ENCODE measurements at places on chromosomes 4 and X.

DNA sequence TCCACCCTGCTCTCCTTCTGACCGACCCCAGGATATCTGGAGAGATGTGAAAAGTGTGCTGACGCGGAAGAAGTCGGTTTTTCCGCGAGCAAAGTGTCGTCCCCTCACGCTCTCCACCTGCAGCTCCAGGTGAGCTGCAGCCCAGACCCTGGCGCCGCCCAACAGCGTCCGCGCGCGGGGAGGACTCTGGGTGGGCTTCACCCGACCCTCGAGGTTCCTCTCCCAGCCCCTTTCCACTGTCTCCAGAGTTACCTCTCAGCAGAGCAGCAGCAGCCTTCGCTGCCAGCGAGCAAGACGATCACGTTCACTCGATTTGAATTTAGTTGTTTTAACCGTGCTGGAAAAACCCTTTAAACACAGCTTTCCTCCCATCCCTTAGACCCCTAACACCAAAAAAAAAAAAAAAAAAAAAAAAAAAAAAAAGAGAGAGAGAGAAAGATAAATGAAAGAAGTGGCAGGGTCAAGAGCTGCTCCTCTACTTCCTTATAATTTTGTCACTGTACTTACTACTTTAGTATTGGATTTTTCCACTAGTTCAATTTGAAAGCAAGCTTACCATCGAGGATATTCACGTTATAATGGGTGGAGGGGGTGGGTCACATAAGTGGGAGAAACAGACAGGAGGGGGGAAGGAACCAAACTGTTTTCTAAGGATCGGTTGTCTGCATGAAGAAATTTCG lies 758 bp upstream of the NR3C2 start:
- no peak for DNase-seq

GRCh38 chrX:45001048-45001447 lies 128.1 kb downstream of the KDM6A start:
- DNase-seq: no peak

DNA sequence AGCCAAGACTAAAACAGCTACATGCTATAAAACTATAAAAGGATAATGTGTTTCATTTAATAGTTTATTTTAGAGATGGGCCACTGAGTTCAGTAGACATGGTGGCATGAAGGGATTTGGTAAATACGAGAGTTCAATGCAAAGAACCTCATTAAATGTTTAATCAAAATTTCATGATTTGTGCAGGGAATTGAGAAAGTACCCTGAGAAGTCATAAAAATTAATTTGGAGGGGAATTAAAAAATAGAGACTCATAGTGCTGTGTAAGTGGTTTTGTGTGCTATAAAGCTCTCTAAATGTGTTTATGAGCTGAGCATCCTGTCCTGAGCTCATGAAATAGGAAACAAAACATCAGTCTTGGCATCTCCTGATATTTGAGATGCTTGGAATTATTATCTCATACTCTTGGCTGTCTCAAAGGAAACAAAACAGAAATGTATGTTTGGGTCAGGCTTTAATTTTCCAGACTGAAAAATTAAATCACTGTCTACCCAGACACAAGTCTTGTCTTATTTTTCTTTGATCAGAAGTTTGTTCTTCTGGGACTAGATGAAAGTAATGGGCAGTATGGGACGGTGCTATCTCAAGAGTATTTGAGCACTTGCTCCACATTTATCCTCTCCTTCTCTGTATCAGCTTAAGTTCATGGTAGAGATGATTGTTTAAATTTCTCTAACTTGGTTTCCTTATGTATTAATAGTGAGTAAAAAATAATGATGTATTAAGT lies 38.0 kb upstream of the EMCN start:
- no peak for DNase-seq

GRCh38 chr4:28232376-28232775 lies 1371.7 kb downstream of the STIM2 start:
- no peak for DNase-seq

DNA sequence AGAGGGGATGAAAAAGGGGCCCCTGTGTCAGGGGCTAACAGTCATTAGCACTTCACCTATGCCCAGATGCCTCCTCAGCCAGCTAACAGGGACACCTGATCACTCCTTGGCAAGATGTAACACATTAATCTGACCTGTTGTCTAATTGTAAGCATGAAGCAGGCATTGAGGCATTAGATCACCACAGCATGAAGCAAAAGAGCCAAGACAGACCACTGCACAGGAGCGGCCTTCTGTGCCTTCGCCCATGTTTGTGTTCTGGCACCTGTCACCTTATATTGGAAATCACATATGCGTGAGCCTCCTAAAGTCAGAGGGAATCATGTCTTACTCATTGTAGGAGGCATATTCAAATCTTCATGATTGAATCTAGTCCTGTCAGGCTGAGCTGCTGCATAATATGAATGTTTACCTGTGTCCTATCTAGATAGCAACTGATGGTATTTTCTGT lies 48.4 kb downstream of the PTTG2 start:
- DNase-seq: no peak

GRCh38 chr4:26074712-26075430 lies 160.9 kb downstream of the SMIM20 start:
- no peak for DNase-seq
